Body of pancreas (tissue), 4 donors: ENCODE measurements at places on chromosomes 3 and 15. TPM values are rescaled to one million over a fixed set of nuclear protein-coding genes. Genes with fewer than 3 reads are reported as not detected.

DNA sequence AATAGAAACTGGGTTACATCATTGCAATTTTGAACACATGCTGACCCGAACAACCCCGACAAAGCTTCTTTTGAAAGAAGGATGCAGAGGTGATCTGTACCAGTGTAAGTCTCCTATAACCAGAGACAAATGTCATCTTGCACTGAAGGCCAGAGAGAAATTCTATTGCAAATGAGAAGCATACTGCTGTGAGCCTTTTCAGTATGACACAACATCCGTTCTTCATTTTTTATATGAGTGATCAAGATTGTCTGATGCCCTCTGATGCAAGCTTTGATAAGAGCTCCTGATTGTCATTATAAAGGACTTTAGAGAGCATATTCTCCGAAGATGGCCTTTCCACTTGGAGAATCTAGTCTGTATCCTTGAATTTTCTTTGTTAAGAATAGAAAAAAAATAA is 36.9 kb downstream of the PCOLCE2 start:
- H3K4me3 ChIP-seq, result no peak overlapping the region
- peaks cover 7% of the 10 kb centered on the region for H3K4me1 ChIP-seq
- H3K27me3 ChIP-seq, result no peaks in the 10 kb centered on the region
- no peak overlapping the region for H3K27ac ChIP-seq
- DNase-seq, result no peak

- H3K27ac ChIP-seq, result no peak overlapping the region
- DNase-seq, result peak; percentile 69
- H3K36me3 ChIP-seq, result no peaks in the 10 kb centered on the region
- H3K4me1 ChIP-seq, result no peaks in the 10 kb centered on the region
- H3K4me3 ChIP-seq, result no peak overlapping the region
These were observed 371.7 kb upstream of the GBE1 start for GRCh38 chr3:82133070-82133606.

Gene FAM3D
- total RNA-seq, result not detected

GRCh38 chr3:134057654-134058110 is 28.0 kb upstream of the SLCO2A1 start:
- no peak overlapping the region for H3K4me3 ChIP-seq
- no peaks in the 10 kb centered on the region for H3K36me3 ChIP-seq
- peak; percentile 40 for DNase-seq
- no peaks in the 10 kb centered on the region for H3K27me3 ChIP-seq
- H3K27ac ChIP-seq, result no peak overlapping the region

DNA sequence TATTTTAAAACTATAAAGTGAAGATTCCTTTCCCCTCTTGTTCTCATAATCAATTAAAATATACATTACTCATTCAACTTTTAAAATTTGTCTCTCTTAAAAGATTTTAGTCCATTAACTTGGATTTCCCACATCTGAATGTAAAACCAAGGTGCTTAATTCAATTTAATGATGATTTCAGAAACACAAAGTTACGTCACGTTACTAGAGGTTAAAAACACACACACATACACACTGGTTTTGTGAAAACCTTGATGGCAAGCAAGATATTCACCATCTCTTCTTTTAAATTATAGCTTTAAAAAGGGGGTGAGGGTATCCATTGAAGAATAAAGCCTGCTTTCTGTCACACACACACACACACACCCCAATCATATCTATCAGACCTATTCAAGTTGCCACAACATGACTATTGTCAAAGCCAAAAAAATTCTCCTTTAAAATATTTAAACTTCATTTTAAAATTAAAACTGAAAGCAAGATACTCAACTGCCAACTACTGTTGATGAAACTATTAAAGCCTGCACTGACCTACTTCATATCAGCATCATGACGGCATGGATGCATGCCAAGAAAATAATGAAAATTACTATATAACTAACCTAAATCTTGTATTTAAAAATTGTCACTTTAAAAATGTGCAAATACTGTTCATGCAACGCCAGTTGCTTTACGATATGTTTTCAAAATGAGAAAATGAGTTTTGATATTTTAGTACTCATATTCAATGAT is 2.1 kb downstream of the RFX7 start:
- DNase-seq, result no peak
- no peak overlapping the region for H3K4me3 ChIP-seq
- no peaks in the 10 kb centered on the region for H3K27me3 ChIP-seq
- H3K36me3 ChIP-seq, result no peaks in the 10 kb centered on the region
- H3K27ac ChIP-seq, result no peak overlapping the region
- peaks cover 26% of the 10 kb centered on the region for H3K4me1 ChIP-seq

DNA sequence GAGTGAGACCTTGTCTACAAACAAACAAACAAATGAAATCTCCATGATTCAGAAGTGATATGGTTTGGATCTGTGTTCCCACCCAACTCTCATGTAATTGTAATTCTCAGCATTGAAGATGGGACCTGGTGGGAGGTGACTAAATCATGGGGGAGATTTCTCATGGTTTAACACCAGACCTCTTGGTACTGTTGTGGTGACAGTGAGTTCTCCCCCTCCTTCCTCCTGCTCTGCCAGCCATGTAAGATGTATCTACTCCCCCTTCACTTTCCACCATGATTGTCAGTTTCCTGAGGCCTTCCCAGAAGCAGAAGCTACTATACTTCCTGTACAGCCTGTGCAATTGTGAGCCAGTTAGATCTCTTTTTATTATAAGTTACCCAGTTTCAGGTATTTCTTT is 438.4 kb upstream of the THBS1 start:
- H3K4me3 ChIP-seq, result no peak overlapping the region
- DNase-seq, result no peak
- H3K36me3 ChIP-seq, result no peaks in the 10 kb centered on the region
- no peaks in the 10 kb centered on the region for H3K27me3 ChIP-seq

- no peak for DNase-seq
- H3K27me3 ChIP-seq, result no peaks in the 10 kb centered on the region
- no peaks in the 10 kb centered on the region for H3K36me3 ChIP-seq
These were observed 166.9 kb downstream of the SMAD6 start for GRCh38 chr15:66868918-66869317.

- no peaks in the 10 kb centered on the region for H3K36me3 ChIP-seq
- peak overlapping the region; percentile 68 for H3K27ac ChIP-seq
- H3K4me3 ChIP-seq, result no peak overlapping the region
- no peaks in the 10 kb centered on the region for H3K27me3 ChIP-seq
- H3K4me1 ChIP-seq, result peaks cover 51% of the 10 kb centered on the region
These were observed 140.6 kb downstream of the RBPMS2 start for GRCh38 chr15:64634576-64635498.

DNA sequence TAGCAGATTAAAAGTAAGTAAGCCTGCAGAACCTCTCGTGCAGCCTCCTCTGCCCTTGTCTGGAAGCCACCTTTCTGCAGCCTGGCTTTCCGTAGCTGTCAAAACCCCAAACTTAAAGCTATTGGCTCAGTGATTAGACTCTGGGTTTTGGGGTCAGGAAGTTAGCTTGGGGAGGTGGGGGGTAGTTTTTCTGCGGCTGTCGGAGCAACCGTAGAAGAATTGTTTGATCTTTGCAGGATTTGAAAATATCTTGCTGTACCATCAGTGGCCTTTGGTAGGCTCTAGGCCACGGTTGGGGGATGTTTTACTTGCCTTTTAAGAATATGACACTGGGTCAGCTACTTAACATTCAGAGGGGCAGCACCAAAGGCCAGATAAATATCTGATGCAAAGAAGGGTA is 88.4 kb upstream of the RASGRP1 start:
- no peak overlapping the region for H3K27ac ChIP-seq
- H3K4me3 ChIP-seq, result no peak overlapping the region
- no peaks in the 10 kb centered on the region for H3K4me1 ChIP-seq
- no peak for DNase-seq
- no peaks in the 10 kb centered on the region for H3K27me3 ChIP-seq

Gene KLHL18
- total RNA-seq, result 7.3 TPM

Gene WDR53
- 4.2 TPM for total RNA-seq

- H3K27me3 ChIP-seq, result no peaks in the 10 kb centered on the region
- H3K4me1 ChIP-seq, result no peaks in the 10 kb centered on the region
These were observed 914.9 kb upstream of the EPHA6 start for GRCh38 chr3:95899494-95899893.

- H3K36me3 ChIP-seq, result no peaks in the 10 kb centered on the region
- H3K27ac ChIP-seq, result no peak overlapping the region
- H3K27me3 ChIP-seq, result no peaks in the 10 kb centered on the region
- H3K4me1 ChIP-seq, result no peaks in the 10 kb centered on the region
- no peak overlapping the region for H3K4me3 ChIP-seq
These were observed 279.3 kb upstream of the THBS1 start for GRCh38 chr15:39301589-39301999.

DNA sequence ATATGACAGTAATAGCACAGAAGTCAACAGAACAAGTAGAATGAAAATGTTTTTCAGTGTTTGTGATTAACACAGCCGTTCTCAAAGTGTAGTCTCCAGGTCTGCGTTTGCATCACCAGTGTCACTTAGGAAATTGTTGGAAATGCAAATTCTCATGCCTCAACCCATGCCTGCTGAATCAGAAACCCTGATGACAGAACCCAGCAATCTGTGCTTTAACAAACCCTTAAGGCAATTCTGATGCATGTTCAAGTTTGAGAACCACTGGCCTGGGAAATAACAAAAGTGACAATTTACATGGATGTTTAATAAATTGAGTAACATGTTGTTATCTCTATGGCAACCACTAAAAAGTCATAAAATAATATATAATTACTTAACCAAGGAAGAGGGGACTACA is 103.1 kb upstream of the ATP11B start:
- no peaks in the 10 kb centered on the region for H3K36me3 ChIP-seq
- H3K4me3 ChIP-seq, result no peak overlapping the region
- no peak overlapping the region for H3K27ac ChIP-seq
- no peaks in the 10 kb centered on the region for H3K4me1 ChIP-seq

DNA sequence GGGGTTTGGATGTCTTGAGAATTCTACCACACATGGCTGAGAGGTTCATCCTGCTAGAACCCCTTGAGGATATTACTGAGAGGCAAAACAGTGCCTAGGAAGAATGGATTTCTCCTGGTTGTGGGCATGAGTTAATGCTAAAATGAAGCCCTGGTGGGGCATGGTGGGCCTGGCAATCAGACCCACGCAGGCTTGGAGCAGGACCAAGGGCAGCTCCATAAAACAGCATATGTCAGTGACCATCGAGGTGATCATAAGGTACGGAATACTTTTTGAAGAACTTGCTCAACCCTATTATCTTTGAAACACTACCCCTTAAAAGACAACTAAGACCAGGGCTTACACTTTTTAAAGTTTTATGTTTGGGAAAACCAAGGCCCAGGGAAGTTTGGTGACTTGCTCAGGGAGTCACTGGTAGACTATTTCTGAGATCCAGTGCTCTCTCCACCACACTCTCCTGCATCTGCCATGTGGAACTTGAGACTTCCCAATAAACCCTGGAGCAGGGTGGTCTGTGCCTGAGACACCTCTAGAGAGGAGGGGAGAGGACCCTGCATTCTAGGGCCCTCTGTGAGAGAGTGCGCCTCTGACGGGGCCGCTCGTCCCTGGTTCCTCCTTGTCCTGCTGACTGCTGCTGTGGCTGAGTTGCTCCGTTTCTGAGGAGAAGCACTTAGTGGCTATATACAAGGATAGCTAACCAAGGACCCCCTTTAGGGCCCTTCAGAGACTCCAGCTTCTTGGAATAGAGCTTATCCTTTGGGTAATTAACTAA is 28.0 kb upstream of the TIMP4 start:
- H3K27me3 ChIP-seq, result no peaks in the 10 kb centered on the region
- no peaks in the 10 kb centered on the region for H3K36me3 ChIP-seq
- no peak for DNase-seq
- no peak overlapping the region for H3K4me3 ChIP-seq
- no peaks in the 10 kb centered on the region for H3K4me1 ChIP-seq

DNA sequence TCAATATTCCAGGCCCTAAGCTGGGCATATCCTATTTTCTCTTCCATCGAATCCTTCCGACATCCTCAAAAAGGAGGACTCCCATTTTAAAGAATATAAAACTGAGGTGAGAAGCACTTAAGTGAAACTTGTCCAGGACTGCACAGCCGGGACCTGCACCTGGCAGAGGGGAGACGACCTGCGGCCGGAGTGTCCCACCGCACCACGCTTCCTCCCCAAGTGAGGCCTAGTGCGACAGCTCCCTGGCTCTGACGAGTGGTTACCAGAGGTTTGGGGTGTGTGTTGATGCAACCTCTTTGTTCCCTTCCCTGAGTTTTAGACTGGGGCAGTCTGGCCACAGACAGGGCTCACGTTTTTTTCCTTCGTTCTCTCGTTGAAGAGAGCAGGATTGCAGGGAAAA is 24.9 kb upstream of the ATP2B2 start:
- DNase-seq, result no peak
- no peaks in the 10 kb centered on the region for H3K36me3 ChIP-seq
- H3K27ac ChIP-seq, result no peak overlapping the region
- no peak overlapping the region for H3K4me3 ChIP-seq
- H3K27me3 ChIP-seq, result no peaks in the 10 kb centered on the region
- no peaks in the 10 kb centered on the region for H3K4me1 ChIP-seq

Gene GLDN
- 2.6 TPM for total RNA-seq
